ENCODE measurements at places on chromosomes 7 and 10. TPM values are rescaled to one million over a fixed set of nuclear protein-coding genes. Genes with fewer than 3 reads are reported as not detected.

The COL28A1 gene
- 0.53 TPM for total RNA-seq

The MPP7 gene
- total RNA-seq, result 0.07 TPM

The MAT1A gene
- total RNA-seq, result not detected

The PIK3AP1 gene
- total RNA-seq, result 0.67 TPM

All from A549 treated with CORT108297 at 1 μM for 4 hours (cell line).